ENCODE measurements at places on chromosomes 12 and 14. TPM values are rescaled to one million over a fixed set of nuclear protein-coding genes. Genes with fewer than 3 reads are reported as not detected.

- peaks cover 18% of the 10 kb centered on the region for H3K4me1 ChIP-seq
- peaks cover 2% of the 10 kb centered on the region for H3K36me3 ChIP-seq
- no peak overlapping the region for H3K4me3 ChIP-seq
- no peak overlapping the region for H3K27ac ChIP-seq
- no peak for DNase-seq
These were observed 28.8 kb upstream of the RAP1B start for GRCh38 chr12:68581926-68582325.

The HELB gene
- total RNA-seq = 19.1 TPM

The MDP1 gene
- 16.9 TPM for total RNA-seq

DNA sequence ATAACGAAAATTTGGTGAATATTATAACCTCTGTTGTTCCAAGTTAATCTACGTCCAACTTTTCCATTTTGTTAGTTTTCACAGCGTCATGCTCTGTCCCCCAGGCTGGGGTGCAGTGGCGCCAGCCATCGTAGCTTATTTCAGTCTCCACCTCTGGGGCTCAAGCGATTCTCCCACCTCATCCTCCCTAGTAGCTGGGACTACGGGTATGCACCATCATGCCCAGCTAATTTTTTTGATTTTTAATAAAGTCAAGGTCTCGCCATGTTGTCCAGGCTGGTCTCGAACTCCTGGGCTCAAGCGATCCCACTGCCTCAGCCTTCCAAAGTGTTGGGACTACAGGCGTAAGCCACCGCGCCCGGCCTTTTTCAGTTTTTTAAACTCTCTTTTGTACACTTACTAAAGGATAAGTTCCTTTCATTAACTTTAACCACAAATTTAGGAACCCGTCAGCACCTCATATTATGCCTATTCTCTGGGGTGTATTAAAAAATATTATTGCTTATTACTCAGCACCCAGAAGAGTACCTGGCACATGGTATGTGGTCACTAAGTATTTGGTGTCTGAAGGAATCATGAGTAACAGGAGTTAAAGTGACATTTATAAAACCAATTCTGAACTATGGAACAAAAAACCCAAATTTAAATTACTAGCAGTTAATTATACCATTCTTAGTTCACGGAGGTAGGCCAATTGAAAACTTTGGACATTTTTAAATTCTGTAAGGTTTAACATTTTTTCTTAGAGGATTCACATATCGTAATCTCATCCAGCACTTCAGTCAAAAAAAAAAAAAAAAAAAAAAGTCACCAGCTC lies 925 bp upstream of the MIPOL1 start:
- H3K27me3 ChIP-seq = peaks cover 17% of the 10 kb centered on the region
- H3K4me3 ChIP-seq = peak overlapping the region; percentile 51
- H3K27ac ChIP-seq = no peak overlapping the region
- H3K4me1 ChIP-seq = peaks cover 7% of the 10 kb centered on the region

DNA sequence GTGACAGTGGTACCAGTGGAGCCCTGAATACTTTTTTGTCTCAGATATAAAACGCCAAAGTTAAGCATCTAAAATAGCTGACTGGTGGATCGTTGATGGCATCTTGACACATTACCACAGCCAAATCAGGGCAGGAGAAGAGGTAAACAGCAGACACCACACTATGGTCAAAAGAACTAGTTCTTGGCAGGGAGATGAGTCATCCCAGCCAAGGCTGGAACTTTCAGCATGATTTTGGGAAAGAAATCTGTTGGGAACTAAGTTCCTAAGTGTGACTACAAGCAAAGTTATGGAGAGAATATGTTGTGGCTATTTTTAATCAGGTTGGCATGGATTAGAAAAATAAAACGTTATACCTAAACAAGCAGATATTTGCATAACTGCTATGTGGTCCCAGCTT lies 36.9 kb downstream of the LGR5 start:
- no peaks in the 10 kb centered on the region for H3K36me3 ChIP-seq
- DNase-seq = no peak
- peaks cover 10% of the 10 kb centered on the region for H3K27me3 ChIP-seq
- H3K4me3 ChIP-seq = no peak overlapping the region
- H3K27ac ChIP-seq = no peak overlapping the region

All from activated CD8-positive, alpha-beta memory T cell treated with anti-CD3 and anti-CD28 coated beads, Interleukin-2, amount 10 ng/mL, durations not matched to agents 7 days and 5 days (primary cell).